Activated naive CD8-positive, alpha-beta T cell treated with anti-CD3 and anti-CD28 coated beads, Interleukin-2, amount 50 U/mL, for 16 hours (primary cell): ENCODE measurements at places on chromosomes 11 and 22.

DNA sequence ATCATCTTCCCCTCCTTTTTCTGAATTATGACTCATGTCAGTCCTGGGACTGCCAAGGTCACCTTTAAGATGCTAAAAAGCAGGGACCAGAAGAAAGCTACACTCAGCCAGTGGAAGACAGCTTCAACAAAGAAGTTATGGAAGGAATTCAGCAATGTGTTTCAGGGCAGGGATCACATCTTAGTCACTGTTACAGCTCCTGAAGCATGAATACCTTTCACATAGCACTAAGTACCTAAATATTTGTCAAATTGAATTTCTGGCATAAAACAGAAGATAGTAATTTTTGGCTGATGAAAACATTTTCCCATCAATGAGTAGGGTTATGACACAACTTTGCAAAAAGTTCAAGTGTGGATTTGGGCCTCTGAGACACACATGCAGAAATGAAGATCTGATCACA, 5.2 kb downstream of the DDB1 start:
- no peak for DNase-seq

DNA sequence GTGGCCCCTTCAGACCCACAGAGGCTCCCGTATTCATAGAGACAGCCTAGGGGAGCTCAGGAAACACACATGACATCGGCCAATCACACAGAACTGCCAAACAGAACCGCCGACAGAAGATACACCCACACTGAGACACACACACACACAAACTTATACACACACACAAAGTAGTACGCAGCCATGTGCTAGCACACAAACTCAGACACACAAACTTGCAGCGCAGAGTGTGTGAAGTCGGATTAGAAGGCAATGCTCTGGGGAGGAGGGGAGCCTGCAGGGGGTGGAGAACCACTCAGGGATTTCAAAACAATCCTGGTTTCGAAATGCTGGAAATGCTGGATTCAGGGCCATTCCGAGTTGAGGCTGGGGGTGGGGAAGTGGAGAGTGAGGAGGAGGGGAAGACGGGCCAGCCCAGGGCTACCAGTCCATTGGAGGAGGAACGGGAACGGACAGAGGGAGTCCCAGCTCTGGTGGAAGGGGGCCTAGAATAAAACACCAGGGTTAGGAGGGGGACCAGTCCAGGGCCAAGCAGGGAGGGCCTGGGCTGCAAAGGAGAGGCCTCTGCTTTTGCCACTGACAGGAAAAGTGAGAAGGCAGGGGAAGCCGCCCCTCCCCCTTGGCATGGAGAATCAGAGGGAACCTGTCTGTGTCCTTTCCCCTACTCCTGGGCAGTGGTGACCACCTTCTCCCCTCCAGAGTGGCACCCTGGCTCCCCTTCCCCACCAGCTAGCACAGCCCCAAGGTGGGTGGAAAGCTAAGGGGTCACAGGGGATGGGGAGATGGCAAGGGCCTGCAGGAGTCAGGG, 4.4 kb downstream of the BCL9L start:
- DNase-seq, result no peak

- no peak for DNase-seq
Measured at GRCh38 chr11:77287615-77288273, 13.7 kb downstream of the GDPD4 start.

- DNase-seq, result no peak
Measured at GRCh38 chr22:18088825-18089568, 11.2 kb downstream of the PEX26 start.

- no peak for DNase-seq
Measured at GRCh38 chr11:7909585-7910285, 21.3 kb downstream of the OR10A6 start.

DNA sequence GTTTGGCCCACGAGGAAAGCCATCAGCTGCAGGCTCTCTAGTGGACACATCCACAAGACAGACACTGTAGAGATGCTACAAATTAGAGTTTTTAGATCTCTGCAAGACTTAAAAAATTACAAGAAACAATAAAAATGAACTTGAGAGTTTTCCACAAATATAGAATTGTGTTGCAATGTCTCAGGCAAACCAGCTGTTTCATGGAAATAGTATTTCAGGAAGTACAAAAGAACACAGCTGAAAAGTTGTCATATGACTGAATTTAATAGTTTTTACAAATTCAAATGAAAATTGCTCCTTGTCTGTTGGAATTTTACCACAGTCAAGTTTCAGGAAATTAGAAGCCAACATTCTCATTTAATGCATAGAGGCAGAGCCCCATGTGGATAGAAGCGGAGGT, 184.5 kb upstream of the PITPNB start:
- no peak for DNase-seq

- no peak for DNase-seq
Measured at GRCh38 chr11:129817534-129818051, 1.9 kb downstream of the TMEM45B start.

- DNase-seq, result no peak
Measured at GRCh38 chr11:127862406-127862805, 725.0 kb downstream of the ETS1 start.

DNA sequence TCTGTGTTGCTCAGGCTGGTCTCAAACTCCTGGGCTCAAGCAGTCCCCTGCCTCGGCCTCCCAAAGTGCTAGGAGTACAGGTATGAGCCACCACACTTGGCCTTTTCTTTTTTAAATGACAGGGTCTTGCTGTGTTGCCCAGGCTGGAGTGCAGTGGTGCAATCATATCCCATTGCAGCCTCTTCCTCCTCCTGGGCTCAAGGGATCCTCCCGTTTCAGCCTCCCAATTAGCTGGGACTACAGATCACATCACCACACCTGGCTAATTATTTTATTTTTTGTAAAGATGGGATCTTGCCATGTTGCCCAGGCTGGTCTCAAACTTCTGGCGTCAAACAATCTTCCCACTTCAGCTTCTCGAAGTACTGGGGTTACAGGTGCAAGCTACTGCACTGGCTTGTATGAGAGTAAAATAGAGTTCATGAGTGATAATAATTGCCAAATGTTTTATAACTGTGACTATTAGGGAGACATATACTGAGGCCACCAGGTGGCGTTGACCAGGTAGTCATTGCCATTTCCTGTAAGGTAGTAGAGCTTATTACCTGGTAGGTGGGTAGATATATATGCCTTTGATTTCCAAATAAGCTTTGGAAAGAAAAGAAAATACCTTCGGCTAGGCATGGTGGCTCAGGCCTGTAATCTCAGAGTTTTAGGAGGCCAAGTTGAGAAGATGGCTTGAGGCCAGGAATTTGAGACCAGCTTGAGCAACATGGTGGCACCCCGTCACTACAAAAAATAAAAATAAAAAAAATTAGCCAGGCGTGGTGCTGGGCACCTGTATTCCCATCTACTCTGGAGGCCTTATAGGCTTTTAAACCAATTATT, 5.4 kb downstream of the FDX1 start:
- no peak for DNase-seq

DNA sequence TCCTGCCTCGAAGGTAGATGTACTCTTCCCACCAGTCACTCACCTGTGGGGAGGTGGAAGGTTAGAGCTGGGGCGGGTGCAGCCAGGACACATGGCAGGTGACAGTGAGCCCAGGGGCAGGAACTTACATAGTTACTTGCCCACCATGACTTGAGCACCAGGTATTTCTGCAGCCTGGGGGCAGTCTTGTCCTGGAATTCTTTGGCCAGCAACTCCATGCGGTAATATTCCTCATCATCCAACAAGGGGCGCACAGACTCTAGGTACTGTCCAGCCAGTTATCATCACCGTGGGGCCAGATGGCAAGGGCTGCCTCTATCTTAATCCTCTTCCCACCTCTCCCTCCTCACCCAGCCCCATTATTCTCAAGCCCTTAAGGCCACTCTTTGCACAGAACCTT, 2.2 kb downstream of the CPT1B start:
- no peak for DNase-seq

DNA sequence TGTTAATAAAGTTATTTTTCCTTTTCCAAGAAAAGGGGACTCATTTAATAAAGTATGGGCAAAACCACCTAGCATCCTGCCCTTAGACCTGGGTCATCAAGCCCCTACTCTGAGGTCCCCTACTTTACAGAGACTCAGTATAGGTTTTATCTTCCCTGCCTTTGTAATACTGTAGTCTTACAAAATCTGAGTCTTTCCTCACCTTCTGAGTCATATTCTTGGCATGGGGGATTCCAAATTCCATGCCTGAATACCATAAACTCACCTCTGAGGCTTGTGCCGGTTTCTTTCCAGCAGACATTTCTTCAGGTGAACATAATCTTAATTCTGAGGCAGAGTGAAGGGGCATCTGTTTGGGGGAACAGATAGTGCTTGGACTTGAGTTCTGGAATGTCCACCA, 282.5 kb downstream of the KCNA4 start:
- no peak for DNase-seq

- DNase-seq, result no peak
Measured at GRCh38 chr11:34653851-34654482, 33.1 kb downstream of the EHF start.

DNA sequence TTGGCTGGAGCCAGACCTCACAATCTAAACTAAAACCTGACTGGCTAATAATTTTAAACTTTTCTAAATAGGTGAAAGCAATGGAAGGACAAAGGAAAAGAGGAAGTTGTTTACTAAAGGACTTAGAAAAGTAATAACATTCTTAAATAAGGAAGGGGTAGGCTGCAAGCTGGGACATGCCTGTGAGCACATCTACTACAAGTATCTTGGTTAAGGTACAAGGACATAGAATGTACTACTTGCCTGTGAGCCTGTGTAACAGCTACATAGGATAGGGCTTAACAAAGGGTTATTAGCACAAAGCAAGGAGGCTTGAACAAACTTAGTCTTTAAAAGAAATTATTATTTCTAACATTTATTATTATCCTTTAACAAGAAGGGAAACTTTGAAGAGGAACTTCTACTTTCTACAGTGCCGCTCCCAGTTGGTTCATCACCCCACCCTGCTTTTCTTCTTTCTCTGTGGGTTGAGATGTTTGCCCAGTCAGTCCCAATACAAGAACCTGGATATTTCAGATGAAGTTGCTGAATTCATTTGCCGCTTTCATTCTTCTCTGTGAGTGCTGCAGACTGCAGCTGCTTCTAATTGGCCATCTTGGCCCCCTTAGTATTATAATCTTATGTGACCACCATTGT, 87.5 kb downstream of the PRMT3 start:
- no peak for DNase-seq

DNA sequence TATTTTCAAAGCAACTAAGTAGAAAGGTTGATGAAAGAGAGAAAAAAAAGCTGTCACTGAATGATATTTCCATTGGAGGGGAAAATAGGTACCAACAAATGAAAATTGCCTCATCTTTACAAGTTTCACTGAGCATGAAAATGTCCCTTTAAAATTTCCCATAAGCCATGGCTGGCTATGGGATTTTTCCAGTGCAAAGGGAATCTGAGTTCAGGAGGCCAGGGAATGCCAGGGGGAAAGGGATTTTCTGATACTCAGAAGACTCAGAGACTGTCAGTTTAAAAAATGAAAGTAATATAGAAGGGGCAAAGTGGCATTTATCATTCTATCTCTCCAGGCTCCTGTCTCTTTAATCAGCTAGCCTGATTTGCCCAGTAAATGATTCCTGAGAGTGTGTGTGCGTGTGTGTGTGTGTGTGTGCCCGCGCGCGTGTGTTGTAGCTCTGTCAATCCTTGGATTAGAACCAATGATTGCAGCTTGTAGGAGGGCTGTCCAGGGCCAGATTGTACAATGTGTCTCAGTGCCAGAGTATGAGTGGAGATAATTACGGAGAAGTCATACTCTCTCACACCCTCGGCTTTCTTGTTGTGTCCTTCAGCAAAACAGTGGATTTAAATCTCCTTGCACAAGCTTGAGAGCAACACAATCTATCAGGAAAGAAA, at the start of gene NTM:
NTM (plus strand) TSS at position 526 of the 662 bp plus-strand sequence.
- DNase-seq, result no peak

GRCh38 chr11:4074266-4074665, 20.3 kb upstream of the RRM1 start:
- DNase-seq, result no peak

DNA sequence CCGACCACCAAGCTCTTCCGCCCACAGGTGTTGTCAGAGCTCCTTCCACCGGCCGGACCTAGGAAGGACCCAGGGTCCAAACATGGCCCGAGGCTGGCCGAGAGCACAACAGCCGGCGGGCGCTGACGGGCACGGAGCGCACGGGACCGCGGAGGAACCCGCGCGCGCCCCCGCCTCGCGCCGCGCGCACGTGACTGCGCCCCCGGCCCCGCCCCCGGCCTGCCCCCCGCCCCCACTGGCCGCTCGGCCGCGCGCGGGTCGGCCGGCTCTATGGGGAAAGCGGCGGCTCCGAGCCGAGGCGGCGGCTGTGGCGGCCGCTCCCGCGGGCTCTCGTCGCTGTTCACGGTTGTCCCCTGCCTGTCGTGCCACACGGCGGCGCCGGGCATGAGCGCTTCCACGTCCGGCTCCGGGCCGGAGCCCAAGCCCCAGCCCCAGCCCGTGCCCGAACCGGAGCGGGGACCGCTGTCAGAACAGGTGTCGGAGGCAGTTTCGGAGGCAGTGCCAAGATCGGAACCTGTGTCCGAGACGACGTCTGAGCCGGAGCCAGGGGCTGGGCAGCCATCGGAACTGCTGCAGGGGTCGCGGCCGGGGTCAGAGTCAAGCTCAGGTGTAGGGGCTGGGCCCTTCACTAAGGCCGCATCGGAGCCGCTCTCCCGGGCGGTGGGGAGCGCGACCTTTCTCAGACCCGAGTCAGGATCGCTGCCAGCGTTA, at the start of gene OSBP2:
OSBP2 (plus strand) TSS at position 235 of the 711 bp plus-strand sequence; CDS start at position 271, 36 bp downstream.
- no peak for DNase-seq

DNA sequence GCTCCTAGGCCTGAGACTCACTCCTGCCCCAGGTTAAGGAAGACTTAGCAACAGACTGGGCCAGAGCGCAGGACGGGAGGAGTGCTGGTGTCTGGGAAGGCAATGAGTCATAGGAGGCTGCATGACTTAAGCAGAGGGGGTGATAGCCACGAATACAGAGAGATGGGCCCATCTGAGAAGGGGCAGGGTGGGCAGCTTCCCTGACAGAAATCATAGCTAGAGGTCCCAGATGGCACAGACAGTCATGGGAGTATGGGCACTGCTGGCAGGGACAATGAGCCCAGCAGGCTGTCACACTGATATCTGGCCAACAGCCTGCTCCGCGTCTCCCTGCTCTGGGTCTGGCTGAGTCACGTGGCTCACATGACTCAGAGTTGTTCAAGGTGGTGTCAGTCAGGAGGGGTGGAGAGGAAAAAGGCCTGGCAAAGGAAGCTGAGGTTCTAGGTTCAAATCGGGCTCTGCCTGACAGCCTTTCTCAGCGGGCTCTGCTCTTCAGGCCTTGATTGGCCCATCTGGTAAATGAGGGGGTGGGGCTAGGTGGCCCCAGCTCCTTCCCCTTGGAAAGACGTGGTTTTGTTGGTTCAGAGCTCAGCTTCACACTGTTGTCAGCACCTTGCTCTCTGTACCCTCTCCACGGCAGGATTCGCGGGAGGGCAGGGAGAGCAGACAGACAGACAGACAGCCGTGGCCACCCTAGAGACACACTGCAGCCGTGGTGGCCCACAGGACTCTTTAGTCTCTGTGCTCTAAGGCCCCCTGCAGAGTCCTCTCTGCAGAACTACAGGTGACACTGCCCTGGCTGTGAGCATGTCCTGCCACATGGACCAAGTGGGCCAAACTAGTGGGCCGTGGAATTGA, 47.8 kb downstream of the DBX1 start:
- DNase-seq, result no peak

- DNase-seq, result no peak
Measured at GRCh38 chr11:13333456-13333957, 55.9 kb downstream of the BMAL1 start.

GRCh38 chr22:30235687-30236170, 10.8 kb downstream of the LIF start:
- DNase-seq, result no peak
